ENCODE measurements at places on chromosomes 11 and 22. TPM values are rescaled to one million over a fixed set of nuclear protein-coding genes. Genes with fewer than 3 reads are reported as not detected.

GRCh38 chr22:40547729-40548143 lies 88.8 kb downstream of the MRTFA start:
- H3K4me1 ChIP-seq, result peaks cover 9% of the 10 kb centered on the region
- H3K4me3 ChIP-seq, result no peak overlapping the region
- no peak overlapping the region for H3K27ac ChIP-seq
- H3K27me3 ChIP-seq, result no peaks in the 10 kb centered on the region
- H3K36me3 ChIP-seq, result peaks cover 25% of the 10 kb centered on the region

KCNE3 gene
- total RNA-seq, result not detected

CABP4 gene
- total RNA-seq, result 0.27 TPM

GRCh38 chr11:44873537-44873936 lies 77.1 kb downstream of the TP53I11 start:
- H3K36me3 ChIP-seq, result peaks cover 4% of the 10 kb centered on the region
- no peak overlapping the region for H3K4me3 ChIP-seq
- no peaks in the 10 kb centered on the region for H3K27me3 ChIP-seq
- H3K4me1 ChIP-seq, result no peaks in the 10 kb centered on the region
